ENCODE measurements at places on chromosomes 2 and 18.

GRCh38 chr2:169775765-169776164, 22.9 kb upstream of the SSB start:
- DNase-seq = no peak

- no peak for DNase-seq
Observed at GRCh38 chr2:98457045-98457696, 12.5 kb downstream of the INPP4A start.

GRCh38 chr2:121076885-121077549, 208.0 kb downstream of the TFCP2L1 start:
- peak; percentile 31 for DNase-seq

- DNase-seq = no peak
Observed at GRCh38 chr2:239610457-239611221, 209.8 kb upstream of the HDAC4 start.

- no peak for DNase-seq
Observed at GRCh38 chr2:171747371-171747770, 60.1 kb downstream of the DYNC1I2 start.

DNA sequence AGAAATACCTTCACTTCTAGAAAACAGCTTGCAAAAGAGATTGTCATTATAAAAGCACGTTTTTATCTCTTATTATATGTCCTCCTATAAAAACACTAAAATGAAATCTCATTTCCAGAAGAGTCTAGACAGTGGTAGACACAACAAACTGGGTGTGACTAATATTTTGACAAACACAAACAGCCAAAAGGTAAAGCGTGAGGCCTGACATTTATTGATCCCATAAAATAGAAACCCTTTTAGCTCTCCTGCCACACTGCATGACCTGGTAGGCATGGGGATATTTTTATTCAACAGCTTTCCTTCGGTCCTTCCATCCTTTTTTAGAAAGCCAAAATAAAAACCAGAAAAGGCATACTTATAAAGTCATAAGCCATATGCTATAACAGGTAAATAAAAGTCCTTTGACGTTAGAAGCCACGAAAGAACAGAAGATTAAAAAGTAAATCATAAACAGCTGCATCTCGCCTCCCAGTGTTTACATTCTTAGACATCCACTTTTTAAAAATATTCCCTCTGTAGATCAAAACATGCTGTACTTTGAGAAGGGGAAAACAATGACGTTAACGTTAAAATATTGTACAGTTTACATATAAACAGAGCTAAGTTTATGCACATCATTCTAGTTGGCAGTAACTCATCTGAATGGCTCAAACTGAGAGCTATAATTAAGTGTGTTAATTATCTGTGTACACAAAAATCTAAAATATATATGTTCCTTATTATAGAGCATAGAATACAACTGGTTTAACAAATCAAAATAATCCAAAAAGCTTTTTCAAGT, 44.6 kb downstream of the IRS1 start:
- no peak for DNase-seq

DNA sequence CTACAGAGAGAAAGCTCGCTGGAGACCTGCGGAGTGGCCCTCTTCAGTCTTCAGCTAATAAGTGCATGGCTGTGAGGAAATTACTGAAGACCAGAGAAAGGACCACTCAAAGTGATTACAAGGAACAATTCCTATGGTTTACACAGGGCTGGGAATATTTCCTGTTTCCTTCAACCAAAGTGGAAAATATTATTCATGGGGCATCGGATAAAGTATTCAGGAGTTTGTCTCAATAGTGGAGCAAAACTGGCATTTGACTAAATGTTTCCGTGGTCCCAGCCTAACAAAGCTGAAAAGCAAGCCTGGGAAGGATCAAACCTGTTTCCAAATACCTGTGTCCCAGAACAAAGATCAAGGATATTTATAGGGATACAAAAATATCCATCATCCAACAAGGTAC, 32.0 kb upstream of the CNGA3 start:
- DNase-seq = no peak

GRCh38 chr2:227829337-227829736, 15.7 kb downstream of the CCL20 start:
- no peak for DNase-seq

DNA sequence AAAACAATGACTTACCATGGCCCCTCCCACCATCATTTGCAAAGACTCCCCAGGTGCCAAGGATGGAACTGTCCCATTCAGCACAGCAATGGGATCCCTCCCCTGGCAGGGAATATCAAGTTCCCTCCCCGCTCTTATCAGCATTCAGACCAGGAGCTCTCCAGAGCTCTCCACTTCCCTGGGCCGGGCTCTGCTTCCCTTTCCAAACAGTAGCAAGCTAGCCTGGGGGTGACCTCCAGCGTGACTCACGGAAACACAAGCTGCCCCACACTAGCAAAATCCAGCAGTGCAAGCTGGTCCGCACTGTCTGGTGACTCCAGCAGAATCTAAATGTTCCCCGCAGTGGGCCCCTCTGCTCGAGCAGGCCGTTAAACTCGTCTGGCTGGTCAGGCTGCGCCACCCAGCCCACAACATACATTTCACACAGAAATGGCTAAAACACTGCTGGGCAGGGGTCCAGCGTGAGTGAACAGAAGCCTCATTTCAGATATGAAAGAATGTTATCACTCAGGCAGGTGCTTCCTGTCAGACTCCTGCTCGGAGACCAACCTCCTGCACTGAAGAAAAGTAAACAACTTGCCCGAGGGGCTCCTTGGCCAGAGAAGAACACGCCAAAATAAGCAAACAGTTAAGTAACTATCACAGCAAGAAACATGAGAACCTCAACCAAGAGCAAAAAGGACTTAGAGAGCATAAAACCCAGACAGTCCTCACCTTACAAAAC, 33.9 kb downstream of the STAT1 start:
- peak; percentile 91 for DNase-seq

- no peak for DNase-seq
Observed at GRCh38 chr18:57923611-57924010, 120.4 kb upstream of the NEDD4L start.

DNA sequence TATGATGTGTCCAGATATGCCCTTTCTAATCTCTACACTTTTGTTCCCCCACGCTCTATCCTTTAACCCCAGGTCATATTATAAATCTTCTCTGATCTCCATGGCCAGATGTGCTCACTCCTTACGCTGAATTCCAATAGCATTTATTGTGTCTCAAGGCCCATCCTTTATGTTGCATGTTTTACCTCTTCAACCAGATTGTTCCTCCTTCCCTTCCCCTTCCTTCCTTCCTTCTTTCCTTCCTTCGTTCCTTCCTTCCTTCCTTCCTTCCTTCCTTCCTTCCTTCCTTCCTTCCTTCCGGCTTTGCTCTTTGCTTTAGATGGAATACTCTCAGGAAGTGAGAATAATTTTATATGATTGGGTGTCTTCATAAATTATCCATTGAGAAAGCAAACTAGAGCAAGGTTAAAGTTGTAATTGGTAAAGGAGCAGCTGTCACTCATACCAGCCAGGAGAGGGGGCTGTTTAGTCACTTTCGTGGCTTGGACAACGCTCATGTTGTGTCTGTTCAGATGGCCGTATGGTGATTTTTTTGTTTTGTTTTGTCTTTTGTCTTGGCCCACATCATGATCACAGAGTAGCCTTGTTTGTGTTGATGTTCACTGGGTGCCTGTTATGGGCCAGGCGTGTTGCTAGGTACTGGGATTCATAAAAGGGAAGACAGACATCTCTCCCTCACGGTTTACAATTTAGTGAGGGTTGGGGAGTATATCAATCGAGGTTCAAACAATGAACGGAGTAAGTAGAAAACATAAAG, 68.0 kb downstream of the DAW1 start:
- no peak for DNase-seq

GRCh38 chr2:221085341-221085900, 486.7 kb downstream of the EPHA4 start:
- DNase-seq = no peak

DNA sequence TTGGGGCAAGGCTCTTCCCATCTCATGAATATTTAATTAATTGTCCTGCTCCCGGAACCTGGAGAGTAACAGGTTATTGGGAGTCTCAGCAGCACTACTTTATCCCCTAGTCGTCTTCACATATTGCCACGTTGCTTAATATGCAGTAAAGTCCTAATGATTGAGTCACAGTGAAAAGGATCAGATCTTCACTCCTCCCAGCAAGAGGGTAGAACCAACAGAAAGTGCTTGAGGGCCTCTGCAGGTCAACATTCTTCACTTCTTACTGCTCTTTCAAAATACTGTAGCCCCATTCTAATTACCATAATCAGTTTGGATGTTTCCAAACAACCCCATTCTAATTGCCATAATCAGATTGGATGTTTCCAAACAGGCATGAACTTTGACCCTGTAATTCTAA, 801.0 kb downstream of the LRRTM4 start:
- DNase-seq = no peak

- DNase-seq = no peak
Observed at GRCh38 chr2:96188821-96189526, 19.7 kb downstream of the STARD7 start.

DNA sequence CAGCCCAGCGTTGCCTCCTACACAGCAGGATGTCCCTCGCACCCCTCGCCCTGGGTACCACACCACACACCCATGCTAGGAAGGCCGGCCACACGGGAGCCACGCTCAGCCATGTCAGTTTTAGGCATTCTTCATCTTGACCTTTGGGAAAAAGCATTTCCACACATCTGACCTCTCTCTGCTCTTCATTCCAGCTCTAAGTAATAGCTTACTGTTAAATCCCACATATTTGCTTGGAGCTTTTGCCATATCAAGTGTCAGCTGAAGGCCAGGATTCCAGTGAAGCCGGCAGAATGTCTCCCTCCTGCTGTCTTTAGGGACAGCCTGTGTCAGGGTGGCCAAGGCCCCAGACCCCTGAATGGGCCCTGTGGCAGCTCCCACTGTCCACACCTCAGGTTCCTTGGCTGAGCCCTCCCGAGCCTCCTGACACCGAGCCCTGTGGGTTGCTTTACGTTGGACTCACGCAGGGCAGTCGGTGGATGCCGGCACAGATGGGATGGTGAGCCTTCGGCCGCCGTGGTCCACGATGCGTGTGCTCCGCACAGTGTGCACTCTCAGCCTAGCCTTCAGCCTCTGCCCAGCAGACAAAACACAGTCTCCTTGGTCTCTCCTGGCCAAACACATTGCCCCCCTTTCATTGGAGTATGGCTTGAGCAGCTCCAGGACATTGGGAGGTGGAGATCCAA, 202.0 kb downstream of the SEPTIN10 start:
- no peak for DNase-seq

GRCh38 chr2:109460553-109461324, 153.0 kb downstream of the SEPTIN10 start:
- no peak for DNase-seq

GRCh38 chr2:203714112-203714511, 7.7 kb downstream of the CD28 start:
- no peak for DNase-seq

- DNase-seq = no peak
Observed at GRCh38 chr2:62477573-62477972, 28.4 kb downstream of the TMEM17 start.

- DNase-seq = no peak
Observed at GRCh38 chr2:190607657-190608357, 41.1 kb upstream of the NAB1 start.

- peak; percentile 24 for DNase-seq
Observed at GRCh38 chr18:21179590-21180220, 62.3 kb upstream of the GREB1L start.

DNA sequence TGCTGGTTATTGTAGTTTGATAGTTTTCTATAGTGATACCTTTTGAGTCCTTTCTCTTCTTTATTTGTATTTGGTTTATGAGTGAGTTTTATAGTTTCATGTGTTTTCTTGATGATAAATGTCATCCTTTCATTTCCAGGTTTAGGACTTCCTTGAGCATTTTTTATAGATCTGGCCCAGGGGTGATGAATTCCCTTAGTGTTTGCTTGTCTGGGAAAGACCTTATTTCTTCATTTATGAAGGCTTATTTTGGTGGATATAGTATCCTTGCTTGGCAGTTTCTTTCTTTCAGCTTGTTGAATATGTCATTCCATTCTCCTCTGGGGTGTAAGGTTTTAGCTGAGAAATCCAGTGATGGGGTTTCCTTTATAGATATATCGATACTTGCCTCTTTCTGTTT, 53.9 kb downstream of the OTX1 start:
- no peak for DNase-seq

DNA sequence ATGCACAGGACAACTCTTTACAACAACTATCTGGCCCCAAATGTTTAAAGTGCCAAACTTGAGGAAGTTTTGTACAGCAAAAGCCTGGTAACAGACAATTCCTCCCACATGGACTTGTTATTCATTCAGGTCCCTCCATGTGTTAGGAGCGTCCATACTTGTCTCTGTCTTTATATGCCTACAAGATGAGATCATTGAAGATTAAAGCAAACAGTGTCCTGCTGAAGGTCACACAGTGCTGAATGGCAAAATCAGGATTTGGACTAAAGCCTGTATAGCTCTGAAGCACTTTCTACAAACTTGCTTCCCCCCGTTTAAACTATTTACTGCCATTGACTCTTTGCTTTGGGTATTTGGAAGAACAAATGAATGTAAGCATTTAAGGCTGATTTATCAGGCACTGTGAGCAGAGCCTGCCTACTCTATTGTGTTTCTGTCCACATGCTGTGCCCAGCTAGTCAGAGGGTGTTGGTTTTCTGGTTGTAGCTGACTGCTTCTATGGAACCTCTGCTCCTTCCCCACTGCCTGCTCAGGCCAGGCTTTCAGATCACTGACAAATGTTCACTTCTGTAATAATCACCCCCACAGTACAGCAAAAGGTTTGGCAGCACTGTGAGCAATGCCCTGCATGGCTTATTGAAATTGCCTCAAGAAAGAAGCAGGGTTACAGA, 274.3 kb downstream of the THSD7B start:
- no peak for DNase-seq

GRCh38 chr18:77090546-77091174, 41.9 kb downstream of the MBP start:
- DNase-seq = no peak
